Activated naive CD4-positive, alpha-beta T cell treated with anti-CD3 and anti-CD28 coated beads, Interleukin-2, amount 10 ng/mL, durations not matched to agents 7 days and 5 days (primary cell): ENCODE measurements at places on chromosomes 7 and 10.

DNA sequence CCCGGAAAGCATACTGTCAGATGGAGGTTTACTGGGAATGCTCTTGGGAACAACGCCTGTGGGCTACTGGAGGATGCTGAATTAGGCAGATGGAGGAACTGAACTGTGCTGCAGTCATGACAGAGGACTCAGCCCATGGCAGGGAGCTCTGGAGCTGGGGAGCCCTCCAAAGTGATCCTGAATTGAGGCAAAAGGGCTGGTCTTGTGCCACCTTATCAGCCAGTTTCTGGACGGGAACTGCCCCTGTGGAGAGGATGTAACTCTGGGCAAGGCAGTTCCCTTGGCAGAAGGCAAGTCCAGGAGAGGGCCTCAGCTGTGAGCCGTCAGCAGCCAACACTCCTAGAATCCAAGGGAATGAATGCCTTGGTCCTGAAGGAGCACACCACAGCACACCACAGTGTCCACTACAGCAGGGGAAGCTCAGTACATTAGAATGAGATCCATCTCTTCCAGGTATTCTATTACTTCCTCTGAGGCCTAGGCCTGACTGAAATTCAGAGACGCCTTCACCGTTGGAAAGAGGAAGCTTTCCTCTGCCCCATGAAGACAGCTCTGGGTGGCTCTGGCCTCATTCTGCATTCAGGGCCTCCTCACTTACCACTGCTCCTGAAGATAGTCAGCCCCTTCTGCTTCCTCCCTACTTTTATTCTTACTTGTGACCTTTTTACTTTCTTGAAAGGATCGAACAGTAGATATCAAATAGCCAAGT is 139.6 kb upstream of the GPR26 start:
- DNase-seq, result no peak

- no peak for DNase-seq
Observed at GRCh38 chr7:140260352-140261104, 83.7 kb upstream of the KDM7A start.

DNA sequence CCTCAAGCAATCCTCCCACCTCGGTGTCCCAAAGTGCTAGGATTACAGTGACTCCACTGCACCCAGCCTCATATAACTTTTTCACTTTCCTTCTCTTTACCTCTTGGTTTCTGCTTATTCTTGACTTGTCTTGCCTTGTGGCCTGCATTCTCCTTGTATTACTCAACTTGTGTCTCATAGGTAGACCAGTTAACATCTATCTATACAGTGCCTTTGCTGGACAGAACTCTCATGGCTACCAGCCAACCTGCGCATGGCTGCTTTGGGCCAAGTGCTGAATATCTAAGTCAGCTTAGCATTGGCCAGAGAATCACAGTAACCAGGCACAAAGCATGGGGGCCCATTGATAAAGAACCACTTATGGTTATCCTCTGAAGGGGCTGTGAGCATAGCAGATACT is 42.6 kb upstream of the ZNRF2 start:
- DNase-seq, result no peak

- DNase-seq, result no peak
Observed at GRCh38 chr7:21611129-21611528, 68.3 kb downstream of the DNAH11 start.

DNA sequence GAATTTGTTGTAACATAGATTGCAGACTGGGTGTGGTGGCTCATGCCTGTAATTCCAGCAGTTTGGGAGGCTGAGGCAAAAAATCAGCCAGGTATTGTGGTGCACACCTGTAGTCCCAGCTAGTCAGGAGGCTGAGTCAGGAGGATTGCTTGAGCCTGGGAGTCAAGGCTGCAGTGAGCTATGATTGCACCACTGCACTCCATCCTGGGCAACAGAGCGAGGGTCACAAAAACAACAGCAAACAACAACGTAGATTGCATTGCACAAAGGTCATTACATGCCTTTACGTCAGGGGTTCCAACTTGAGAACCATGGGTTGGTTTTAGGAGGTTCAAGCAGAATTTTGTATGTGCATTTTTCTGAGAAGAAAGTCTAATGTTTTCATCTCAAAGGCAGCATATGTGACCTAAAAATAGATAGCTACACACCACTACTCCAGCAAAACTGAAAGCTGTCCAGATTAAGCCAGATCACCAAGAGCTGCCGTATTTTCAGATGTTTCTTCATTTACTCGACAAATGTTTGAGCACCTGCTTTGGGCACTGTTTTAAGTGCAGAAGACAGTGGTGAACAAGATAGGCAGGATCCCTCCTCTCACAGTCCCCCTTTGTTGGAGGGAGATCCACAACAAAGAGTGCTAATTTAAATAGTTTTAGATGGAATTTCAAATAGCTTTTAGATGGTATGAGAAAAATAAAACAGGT is 28.3 kb upstream of the CYP26C1 start:
- DNase-seq, result no peak

DNA sequence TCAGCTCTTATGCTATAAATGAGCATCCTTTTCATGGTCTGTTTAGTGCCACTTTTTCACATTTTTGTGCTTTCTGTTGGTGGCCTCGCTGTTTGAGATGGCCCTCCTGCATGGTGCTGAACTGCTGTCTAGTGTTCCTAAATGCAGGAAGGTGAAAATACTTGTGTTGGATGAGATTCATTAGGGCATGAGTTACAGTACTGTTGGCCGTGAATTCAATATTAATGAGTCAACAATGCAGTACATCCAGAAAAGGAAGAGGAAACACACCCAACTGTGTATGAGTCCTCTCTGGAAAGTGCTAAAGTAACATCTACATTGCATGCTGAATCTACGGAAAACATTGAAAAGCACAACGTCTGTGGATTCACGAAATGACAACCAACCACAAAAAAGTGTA is 124.0 kb downstream of the HERPUD2 start:
- DNase-seq, result no peak

DNA sequence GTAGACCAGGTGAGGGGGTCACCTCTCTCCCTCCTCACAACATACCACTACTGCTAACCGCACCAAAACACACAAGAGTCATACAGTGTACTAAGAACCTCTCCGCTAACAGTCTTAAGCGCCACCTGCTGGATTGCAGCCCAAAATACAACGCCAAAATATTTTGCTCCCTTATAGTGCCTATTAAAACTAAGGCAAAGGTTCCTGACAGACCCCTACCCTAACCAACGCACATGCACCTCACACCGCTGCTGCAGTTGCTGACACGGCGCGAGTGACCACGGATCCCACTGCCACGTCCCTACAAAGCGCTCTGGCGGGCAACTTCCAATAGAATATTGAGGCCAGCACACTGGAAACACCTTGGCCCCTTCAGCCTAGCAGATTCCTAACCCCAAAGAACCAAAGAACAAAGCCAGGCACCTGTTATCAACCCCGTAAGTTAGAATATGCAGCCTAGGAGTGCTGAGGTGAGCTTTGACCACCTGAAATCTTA is 563.6 kb upstream of the SEMA3D start:
- DNase-seq, result peak; percentile 26

- DNase-seq, result no peak
Observed at GRCh38 chr7:92749327-92749755, 87.0 kb downstream of the CDK6 start.

GRCh38 chr10:133189256-133189655 is 29.2 kb downstream of the KNDC1 start:
- DNase-seq, result no peak

DNA sequence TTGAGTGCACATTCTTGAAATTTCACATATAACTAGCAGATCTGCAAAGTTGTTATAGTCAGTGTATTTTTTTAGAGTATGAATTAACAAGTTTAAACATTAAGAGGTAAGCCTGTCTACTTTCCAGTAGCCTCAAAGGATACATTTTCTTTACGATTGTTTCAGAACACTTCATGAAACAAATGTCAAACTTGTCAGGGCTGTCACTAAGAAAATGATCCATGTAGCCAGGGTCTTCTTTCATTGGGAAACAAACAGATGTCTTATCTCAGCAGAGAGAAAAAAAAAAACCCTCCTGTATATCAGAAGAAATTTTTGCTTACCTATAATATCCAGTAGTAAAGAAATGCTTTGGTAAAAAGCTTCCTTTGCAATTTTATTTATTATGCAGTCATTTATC is 192.4 kb downstream of the PHF14 start:
- DNase-seq, result no peak

DNA sequence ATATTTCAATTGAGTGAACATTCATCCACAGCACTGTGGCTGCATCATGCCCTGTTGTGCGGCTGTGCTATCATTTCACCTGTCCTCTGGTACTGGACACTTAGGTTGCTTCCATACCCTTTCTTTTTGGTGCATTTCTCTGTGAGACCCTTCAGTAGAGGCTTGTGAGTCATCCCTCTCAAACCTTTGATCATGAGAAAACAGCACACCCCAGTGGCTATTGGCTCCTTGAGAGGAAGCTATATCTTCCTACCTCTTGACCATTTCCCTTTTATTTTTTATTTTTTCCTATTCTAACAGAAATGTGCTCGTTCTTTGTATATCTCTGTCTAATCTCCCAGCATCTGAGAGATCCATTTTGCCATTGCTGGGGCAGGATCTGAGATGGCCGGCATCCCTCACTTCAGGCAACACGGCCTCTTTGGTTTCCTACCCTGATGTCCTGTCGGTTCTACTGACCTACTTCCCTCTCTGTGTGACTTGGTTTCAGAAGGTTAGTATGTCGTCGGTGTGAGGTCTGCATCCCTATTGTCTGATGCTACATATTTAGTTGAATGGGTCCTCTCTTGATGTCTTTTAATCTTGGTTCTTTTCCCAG is 23.8 kb upstream of the PIK3AP1 start:
- DNase-seq, result no peak

- no peak for DNase-seq
Observed at GRCh38 chr10:70430493-70431445, 10.7 kb downstream of the NODAL start.
